ENCODE measurements at places on chromosomes 6 and 20. TPM values are rescaled to one million over a fixed set of nuclear protein-coding genes. Genes with fewer than 3 reads are reported as not detected.

GRCh38 chr6:144580039-144580438 lies 294.9 kb downstream of the UTRN start:
- no peak for DNase-seq

DNA sequence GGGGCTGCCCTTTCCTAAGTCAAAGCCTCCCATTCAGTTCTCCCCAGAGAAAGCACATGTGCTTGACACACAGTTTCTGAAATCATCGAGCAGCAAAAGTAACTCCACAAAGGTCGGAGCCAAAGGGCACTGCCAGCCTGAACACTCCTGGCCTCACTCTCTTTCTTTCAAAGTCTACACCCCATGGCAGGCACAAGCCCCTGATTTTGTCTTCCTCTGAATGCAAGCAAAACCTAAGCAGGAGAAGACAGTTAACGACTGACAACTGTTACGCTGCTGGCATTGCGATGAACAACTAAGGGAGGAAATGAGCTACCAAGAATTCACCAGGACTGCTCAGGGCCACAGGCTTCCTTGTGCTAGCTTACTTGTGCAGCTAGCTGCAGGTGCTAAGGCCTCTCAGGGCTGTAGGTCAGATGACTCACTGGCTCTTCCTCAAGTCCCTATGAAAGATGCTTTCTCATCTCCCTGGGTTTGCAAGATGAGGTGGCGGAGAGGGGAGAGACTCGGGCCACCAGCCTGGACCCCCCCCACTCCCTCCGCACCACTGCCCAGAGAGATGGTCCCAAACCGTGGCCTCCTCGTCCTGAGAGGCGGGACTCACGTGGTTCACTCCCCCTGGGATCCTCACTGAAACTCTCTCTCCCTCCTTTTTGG lies 208.2 kb downstream of the DLL1 start:
- DNase-seq: peak; percentile 12

- DNase-seq: no peak
Measured at GRCh38 chr6:12584631-12585405, 131.7 kb upstream of the PHACTR1 start.

GRCh38 chr6:39256294-39256940 lies 27.1 kb upstream of the KCNK5 start:
- no peak for DNase-seq

Gene SIRPB1
- total RNA-seq: 1.1 TPM

Gene FAM217A
- total RNA-seq: not detected

Measured in activated B cell treated with CpG ODN at 0.5 μM for 24 hours (primary cell).